Right ventricle myocardium superior (tissue), 1 donor: ENCODE measurements at places on chromosomes 11 and 22.
A peak's percentile ranks its signal among the peaks of the same experiment; 100 is the strongest.

GRCh38 chr11:112662554-112662953, 298.7 kb upstream of the NCAM1 start:
- no peak for DNase-seq

DNA sequence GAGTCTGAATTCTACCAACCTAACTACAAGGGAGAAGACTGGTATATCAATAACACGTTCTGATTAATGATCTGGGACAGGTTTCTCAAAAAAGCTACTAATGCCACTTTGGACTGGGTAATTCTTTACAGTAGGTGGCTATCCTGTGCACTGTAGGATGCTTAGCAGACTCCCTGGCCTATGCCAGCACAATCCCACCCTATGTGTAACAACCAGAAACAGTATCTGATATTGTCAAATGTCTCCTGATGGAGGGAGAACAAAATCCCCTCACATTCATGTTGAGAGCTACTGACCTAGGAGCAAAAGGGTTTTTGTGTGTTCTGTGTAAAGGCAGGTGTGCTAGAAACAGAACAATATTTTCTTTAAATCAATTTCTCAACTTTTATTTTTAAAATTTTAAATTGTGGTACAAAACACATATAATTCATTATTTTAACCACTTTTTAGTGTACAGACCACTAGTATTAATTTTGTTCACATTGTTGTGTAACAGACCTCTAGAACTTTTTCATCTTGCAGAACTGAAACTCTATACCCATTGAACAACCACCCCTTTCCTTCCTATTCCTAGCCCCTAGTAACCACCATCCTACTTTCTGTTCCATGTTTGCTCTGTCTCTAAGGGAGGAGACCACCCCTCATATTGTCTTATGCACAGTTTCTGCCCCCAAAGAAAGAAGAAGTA, 2.1 kb upstream of the MS4A6A start:
- DNase-seq = no peak

DNA sequence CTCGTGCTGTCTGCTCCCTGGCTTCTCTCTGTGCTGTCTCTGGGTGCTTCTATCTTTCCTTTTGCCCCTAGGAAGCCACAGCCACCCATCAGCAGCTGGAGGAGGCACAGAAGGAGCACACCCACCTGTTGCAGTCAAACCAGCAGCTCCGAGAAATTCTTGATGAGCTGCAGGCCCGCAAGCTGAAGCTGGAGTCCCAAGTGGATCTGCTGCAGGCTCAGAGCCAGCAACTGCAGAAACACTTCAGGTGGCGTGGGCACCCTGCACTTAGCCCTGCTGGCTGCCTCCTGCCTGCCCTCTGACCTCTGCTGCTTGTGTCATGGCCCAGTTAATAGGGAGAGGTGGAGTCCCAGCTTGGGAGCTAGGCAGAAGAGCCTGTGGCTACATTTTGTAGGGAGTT, 67.8 kb downstream of the CEP164 start:
- no peak for DNase-seq

DNA sequence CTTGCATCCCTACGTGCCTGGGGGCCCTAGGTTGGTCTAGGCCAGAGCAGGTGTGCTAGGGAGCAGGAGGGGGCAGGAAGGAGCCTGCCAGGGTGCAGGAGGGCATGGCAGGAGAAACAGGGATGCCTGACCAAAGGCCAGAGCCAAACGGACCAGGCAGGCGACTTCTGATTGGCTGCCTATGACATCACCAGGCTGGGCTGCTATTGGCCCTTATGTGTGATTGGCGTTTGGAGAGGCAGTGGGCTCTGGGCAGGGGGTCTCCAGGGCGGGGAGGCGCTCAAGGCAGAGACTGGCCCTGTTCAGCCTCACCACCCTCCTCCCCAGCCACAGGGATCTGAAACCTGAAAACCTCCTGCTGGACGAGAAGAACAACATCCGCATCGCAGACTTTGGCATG, 44.4 kb downstream of the MOB2 start:
- no peak for DNase-seq

DNA sequence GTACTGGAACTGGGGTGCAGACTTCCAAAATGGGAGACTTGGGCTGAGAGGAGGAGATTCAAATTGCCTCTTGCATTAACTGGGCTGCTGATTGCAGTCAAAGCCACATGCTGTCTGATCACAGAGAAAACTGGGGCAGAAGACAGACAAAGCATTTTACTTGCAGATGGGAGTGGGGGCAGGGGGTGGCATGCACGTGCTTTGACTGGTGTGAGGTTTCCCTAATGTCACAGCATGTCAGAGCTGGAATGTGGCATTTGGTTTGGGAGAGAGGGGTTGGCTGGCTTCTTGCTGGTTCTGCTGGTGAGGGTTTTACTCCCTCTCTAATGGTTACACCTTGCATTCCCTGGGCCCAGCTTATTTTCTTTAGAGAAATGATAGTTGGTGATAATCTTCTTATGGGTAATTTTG, 2.9 kb downstream of the TUB start:
- no peak for DNase-seq

- DNase-seq = no peak
Observed at GRCh38 chr11:120432056-120433018, 79.2 kb upstream of the GRIK4 start.

DNA sequence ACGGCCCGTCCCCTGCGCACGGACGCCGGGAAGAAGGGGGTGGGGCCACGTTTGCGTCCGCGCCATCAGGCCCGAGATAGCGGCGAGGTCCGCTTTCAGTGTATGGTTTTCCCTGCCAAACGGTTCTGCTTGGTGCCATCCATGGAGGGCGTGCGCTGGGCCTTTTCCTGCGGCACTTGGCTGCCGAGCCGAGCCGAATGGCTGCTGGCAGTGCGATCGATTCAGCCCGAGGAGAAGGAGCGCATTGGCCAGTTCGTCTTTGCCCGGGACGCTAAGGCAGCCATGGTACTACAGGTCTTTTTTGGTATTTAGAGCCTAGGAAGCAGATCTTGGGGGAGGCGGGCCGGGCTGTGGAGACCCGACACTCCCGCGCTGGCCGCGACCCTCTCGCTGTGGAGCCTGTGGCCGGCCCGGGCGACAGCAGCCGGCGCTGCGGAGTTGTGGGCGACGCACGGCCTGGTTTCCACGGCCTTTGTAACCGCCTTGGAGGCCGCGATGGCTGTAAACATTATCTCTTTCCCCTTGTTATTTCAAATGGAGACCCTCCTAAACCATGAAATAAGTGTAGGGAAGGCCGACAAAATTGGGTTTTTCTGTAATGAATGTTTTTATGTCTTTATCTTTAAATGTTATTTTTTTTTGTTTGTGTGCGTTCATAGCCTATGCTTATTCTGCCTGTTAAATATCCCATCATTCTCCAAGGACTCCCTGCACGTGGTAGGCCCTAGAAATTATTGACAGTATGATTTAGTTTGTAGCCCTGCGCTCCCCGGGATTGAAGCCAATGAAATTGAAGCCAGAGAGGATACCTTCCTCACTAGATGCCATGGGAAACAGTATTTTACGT, at the start of gene AASDHPPT:
Gene AASDHPPT (plus strand): TSS at position 54 of the 847 bp plus-strand sequence. CDS start 49 bp downstream, at position 103.
- no peak for DNase-seq

DNA sequence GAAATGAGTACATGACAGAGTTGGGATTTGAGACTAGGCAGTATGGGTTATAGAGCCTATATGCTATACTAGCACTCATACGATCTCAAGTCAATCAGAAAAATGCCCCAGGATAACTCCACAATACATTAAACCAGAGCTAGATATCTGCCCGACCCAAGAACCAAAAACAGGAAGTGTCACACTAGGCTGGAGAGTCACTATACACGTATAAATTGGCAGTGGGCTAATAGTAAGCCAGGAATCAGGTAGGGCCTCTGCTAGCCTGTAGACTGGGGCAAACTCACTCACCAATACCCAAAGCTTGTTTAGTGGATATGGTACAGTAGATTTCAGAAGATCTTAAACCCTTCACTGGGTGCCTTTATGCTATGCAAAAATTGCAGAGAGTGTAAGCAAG, 16.2 kb upstream of the EIF4G2 start:
- DNase-seq = no peak

DNA sequence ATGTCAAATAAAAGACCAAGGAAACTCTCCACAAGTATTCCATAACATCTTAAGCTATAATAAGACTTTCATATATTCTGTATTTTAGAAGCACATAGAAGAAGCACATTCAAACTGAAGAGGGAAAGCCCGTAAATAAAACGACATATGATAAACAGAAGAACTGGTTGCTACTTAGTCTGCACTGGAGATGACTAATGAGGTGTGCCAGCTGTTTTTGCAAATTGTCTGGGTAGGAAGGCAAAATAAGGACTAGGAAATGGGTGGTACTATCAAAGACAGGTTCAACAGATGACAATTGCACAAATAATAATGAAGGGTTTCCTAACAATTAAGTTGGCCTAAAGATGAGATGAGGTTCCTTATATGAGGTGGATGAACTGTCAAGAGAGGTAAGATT, 593.2 kb upstream of the CCDC179 start:
- no peak for DNase-seq

- no peak for DNase-seq
Observed at GRCh38 chr22:25566186-25566897, 1.9 kb downstream of the GRK3 start.

DNA sequence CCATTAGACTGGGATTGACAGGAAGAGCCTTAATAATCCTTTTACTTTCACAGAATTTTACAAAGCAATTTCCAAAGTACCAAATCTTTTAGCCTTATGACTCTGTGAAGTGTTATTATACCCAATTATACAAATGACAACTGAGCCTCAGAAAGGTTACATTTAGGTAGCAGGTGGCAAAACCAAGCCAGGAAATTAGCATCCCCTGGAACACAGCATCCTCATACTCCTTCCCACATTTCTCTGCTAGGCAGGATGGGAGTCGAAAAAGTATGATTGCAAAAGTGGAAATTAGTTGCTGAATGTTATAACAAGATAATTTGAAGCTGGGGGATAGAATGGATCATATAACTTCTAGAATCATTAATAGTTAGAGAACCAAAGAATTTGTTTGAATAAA, 359.7 kb upstream of the PDGFD start:
- DNase-seq = no peak

DNA sequence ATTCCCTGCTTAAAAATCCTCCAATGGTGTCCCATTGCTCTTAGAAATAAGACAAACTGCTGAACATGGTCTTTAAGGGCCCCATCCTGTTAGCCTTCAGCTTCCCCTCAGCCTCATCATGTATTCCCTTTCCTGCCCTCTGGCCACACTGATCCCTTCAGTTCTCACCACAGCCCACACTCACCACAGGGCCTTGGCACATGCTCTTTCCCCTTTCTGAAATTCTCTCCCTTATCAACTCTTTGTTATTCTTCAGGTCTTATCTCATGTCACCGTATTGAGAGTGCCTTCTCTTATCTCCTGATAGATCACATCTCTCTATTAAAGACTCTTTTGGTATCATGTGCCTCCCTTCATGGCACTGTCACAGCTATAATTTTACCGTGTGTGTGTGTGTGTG, 167.8 kb upstream of the MPPED2 start:
- DNase-seq = no peak

- no peak for DNase-seq
Observed at GRCh38 chr11:48025984-48026340, 45.6 kb downstream of the PTPRJ start.

GRCh38 chr11:108752297-108752751, 87.5 kb downstream of the DDX10 start:
- no peak for DNase-seq

GRCh38 chr11:35112056-35112845, 26.7 kb upstream of the CD44 start:
- DNase-seq = no peak

- DNase-seq = no peak
Observed at GRCh38 chr22:38578505-38578904, 8.5 kb upstream of the DMC1 start.

- DNase-seq = peak; percentile 51
Observed at GRCh38 chr11:72758690-72759389, 6.6 kb upstream of the ARAP1 start.

- DNase-seq = no peak
Observed at GRCh38 chr22:20604092-20604747, 96.8 kb downstream of the MED15 start.

- DNase-seq = no peak
Observed at GRCh38 chr11:39288011-39288410, 2171.4 kb downstream of the LRRC4C start.

- DNase-seq = peak; percentile 61
Observed at GRCh38 chr11:45102810-45103621, 43.4 kb upstream of the PRDM11 start.

- DNase-seq = no peak
Observed at GRCh38 chr11:26319906-26320305, 12.0 kb upstream of the ANO3 start.

- no peak for DNase-seq
Observed at GRCh38 chr11:35272391-35272902, 133.5 kb downstream of the CD44 start.

- DNase-seq = peak; percentile 66
Observed at GRCh38 chr11:133981156-133981555, 24.4 kb upstream of the IGSF9B start.

DNA sequence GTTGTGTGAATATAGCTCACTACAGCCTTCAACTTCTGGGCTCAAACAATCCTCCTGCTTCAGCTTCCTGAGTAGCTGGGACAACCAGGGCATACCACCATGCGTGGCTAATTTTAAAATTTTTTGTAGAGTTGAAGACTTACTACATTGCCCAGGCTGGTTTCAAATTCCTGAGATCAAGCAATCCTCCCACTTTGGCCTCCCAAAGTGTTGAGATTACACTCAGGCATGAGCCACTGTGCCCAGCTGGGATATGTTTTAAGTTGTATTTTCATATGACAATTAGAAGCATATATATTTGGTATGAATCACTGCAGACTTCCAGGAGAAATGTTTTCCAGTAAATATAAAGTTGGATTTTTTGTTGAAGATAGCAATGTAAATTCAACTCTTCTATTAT, 15.4 kb downstream of the DDX10 start:
- no peak for DNase-seq

- peak; percentile 34 for DNase-seq
Observed at GRCh38 chr11:35247428-35247827, 108.5 kb downstream of the CD44 start.

DNA sequence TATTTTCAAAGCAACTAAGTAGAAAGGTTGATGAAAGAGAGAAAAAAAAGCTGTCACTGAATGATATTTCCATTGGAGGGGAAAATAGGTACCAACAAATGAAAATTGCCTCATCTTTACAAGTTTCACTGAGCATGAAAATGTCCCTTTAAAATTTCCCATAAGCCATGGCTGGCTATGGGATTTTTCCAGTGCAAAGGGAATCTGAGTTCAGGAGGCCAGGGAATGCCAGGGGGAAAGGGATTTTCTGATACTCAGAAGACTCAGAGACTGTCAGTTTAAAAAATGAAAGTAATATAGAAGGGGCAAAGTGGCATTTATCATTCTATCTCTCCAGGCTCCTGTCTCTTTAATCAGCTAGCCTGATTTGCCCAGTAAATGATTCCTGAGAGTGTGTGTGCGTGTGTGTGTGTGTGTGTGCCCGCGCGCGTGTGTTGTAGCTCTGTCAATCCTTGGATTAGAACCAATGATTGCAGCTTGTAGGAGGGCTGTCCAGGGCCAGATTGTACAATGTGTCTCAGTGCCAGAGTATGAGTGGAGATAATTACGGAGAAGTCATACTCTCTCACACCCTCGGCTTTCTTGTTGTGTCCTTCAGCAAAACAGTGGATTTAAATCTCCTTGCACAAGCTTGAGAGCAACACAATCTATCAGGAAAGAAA, at the start of gene NTM:
Gene NTM (plus strand): TSS at position 526 of the 662 bp plus-strand sequence.
- DNase-seq = peak; percentile 65
